ENCODE measurements at places on chromosomes 3 and 15. TPM values are rescaled to one million over a fixed set of nuclear protein-coding genes. Genes with fewer than 3 reads are reported as not detected.

- no peak for DNase-seq
Observed at GRCh38 chr3:5053021-5053831, 68.9 kb upstream of the ARL8B start.

GRCh38 chr15:26665957-26666791 lies 106.7 kb downstream of the GABRB3 start:
- no peak for DNase-seq

DNA sequence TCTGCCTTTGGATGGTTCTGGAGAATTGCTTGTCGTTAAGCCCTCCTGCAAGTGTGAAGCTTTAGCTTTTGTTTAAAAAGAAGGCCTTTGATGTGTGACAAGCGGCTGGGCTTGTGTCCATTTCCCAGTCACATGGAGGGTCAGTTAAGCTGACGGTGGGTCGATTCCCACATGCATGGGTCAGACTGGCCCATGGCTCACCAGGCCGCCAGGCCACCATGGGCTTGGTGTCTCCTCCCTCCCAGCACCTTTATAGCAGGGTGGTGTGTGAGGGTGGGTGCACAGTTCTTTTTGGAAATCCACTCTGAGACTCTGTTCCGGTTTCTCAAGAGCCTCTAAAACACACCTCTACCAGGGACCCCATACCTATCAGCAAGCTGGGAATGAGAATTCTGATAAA lies 67.2 kb downstream of the SCN5A start:
- no peak for DNase-seq

- no peak for DNase-seq
Observed at GRCh38 chr3:1214933-1215332, 122.1 kb downstream of the CNTN6 start.

DNA sequence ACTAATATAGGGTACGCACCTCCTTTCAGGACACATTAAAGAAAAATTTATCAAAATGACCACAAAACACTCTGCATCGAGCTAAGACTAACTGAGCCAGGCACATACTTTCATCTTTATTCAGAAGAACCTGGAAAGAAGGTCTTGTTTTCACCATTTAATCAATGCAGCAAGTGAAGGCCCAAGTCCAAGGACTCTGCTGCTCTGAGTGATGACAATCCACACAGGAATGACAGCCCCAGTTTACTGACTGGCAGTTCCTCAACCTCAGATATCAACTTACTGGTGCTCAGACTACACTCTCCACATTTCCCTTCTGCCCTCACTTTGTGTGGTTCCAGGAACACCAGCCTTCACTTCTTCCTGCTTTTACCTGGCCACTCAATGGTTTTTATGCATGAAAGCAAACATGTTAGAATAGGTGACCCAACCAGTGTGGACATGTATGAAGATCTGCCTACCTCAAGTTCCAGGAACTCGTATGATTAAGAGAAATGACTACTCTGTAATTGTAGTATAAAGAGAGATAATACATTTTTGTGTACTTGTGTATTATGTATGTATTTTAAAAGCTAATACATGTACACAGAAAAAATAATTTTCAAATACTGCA lies 29.1 kb upstream of the RASA2 start:
- DNase-seq: no peak

DNA sequence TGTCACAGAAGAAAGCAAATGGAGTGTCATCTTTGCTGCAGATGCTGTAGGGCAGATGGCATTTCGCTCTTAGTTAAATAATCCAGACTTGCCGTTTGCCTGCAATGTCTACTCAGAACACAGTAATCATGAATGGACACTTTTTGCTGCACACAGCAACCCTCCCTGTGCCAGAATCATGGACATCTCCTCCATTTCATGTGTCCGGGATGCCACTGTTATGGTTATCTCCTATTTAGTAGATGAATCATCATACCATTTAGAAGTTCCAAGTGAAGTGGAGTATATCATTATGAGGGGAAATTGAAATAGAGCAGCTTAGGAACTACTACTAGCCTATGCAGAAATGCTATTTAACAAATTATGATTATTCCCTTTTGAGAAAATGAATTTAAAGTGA lies 118.5 kb downstream of the DUT start:
- no peak for DNase-seq

DNA sequence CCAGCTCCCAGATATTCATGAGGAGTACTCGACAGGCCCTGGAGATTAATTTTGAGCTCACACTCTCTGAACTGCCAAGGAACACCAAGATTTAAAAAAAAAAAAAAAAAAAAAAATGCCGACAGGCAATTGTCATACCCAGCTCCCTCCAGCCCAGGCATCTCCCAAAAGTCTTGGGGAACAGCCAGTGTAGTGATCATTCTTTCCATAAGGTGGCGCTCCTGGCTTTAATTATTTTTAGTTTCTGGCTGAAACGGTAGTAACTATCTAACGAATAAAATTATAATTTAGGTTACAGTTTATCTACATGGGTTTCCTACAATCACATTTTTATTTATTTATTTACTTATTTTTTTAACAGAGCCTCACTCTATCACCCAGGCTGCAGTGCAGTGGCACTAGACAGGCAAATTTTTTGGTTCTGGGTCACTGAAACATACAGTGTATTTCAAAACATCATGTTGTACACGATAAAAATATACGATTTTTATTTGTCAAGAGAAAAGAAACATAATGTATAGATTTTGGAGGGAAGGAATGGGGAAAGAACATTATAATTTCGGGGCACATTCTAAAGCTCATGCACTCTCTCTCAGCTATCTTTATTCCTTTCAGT lies 157.3 kb downstream of the ADAMTS9 start:
- no peak for DNase-seq

DNA sequence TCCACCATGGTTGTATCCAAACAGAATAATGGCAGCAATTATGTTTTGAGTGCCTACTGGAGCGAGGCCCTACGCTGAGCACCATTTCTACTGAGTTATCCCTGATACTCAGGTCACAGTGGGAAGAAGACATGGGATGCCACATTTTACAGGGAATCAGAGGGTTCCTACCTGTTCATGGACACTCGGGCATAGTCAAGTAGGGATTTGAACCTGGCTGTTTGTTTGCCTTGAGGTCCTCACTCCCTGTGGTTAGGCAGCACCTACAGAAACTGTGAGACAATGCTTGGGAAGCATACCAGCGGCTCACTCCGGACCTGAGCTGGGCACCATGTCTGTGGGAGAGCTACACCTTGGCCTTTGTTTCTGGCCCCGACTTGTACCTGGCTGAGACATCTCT lies 390.4 kb downstream of the LRTM1 start:
- no peak for DNase-seq

- peak; percentile 61 for DNase-seq
Observed at GRCh38 chr15:40307421-40308211, at the start of gene PLCB2. PLCB2 (minus strand) TSS chr15:40307935; CDS start chr15:40307672, 263 bp downstream.

DNA sequence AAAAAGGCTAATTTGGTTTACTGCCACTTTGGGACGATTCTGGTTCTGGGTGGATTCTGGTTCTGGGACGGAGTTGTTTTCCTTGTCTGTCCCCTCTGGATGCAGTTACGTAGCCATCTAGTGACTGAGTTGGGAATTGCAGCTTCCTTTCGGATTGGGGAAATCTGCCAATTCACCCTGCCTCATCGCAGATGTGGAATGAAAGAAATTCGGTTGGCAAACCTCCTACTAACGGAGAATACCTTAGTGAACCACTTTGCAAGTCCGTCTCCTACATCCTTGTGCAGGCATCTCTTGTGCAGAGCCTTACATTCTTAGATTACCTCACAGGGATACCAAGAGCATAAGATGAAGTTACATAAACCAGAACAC lies 31.5 kb upstream of the AP4E1 start:
- peak; percentile 66 for DNase-seq

GRCh38 chr15:90862964-90863778 lies 5.2 kb upstream of the FURIN start:
- DNase-seq: no peak

- no peak for DNase-seq
Observed at GRCh38 chr3:187811585-187812250, 66.5 kb upstream of the BCL6 start.

NANOGP8 gene
- not detected for polyA plus RNA-seq

MYLK gene
- 0.02 TPM for polyA plus RNA-seq

GOLGA6L10 gene
- polyA plus RNA-seq: 0.05 TPM

TEX55 gene
- not detected for polyA plus RNA-seq

ZIC4 gene
- polyA plus RNA-seq: not detected
